ENCODE measurements at places on chromosomes 4 and X.

GRCh38 chr4:164204434-164204833 lies 549.5 kb upstream of the SMIM31 start:
- DNase-seq = peak; percentile 45

- DNase-seq = no peak
Measured at GRCh38 chr4:160505724-160506123, 1402.8 kb downstream of the RAPGEF2 start.

DNA sequence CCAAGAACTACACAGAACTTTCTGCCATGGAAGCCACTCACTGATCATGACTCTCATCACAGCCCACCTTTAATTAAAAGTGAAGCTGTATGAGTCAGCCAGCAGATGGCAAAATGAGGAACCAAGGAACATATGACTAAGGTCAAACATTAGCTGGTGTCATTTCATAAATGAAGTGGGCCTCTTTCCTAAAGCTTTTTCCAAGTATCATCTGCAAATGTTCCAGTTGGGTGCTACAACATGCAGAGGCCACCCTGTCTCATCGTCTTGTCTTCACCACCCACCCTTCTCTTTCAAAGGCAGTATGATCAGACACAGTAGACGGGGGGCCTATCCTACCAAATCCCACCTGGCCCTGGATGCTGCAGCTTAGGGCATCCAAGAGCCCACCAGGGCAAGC lies 9.2 kb upstream of the EOLA1 start:
- DNase-seq = no peak

GRCh38 chr4:137541181-137541580 lies 8.9 kb upstream of the PCDH18 start:
- DNase-seq = no peak

DNA sequence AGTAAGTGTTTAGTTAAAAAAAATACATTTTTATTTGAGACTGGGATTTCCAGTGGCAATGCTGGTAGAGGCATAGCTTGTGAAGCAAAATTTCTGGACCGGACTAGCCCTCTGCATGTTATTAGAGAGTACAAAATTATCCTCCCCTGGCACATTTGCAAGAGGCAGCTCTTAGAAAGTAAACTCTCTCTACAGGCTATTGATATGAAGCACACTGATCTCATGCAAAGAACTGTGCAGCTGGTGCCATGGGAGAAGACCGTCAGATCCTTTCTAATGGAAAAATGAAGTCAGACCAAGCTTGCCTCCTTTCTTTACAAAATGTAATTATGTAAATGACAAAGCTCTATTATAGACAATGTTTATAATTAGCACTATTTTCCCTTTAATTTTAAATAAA lies 2717.2 kb downstream of the PCDH7 start:
- DNase-seq = no peak

DNA sequence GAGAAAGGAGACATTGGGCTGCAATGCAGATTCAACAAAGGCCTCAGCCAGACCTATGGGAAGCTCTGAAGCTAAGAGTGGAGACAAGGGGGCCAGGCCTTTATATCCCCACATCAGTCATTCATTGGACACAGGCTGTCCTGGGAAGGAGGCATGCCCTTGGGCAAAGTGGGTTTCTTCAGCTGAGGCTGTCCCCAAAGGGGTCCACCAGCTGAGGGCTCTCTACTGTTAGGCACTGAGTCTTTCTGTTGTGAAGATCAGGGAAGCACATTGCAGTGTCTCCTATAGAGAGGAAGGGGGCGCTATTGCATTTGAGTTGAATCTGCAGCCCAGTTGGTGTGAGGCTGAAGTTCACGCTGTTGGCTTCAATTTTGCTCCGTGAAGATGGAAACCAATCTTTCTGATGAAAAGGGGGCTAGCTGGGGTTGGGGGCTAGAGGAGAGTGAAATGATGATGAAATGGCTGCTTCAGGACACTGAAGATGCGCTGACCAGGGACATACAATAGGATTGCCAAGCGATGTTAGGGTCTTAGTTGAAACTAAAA lies 48.0 kb downstream of the SLC25A5 start:
- DNase-seq = peak; percentile 77

- DNase-seq = no peak
Measured at GRCh38 chr4:5892323-5893003, 423 bp downstream of the CRMP1 start.
